ENCODE measurements at places on chromosomes 5 and 9.

DNA sequence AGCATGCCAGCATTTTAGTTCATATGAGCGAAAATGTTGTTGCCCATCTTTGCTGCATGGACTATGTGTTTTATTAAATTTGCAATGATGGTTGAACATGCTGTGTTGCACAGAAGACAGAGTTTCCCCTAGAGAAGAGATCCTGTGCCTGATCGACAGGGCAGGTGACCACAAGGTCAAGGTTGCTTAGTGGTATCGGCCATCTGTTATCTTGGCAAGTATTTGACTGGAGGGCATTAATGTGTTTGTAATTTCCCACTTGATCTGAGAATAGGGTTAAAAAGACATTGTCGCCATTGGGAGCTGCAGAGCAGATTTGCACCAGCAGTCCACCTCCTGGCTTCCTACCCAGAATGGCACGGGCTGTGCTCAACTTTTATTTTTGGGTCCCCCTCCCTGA is 1523.6 kb upstream of the WWC1 start:
- DNase-seq, result no peak

GRCh38 chr9:84857211-84857610 is 187.7 kb downstream of the NTRK2 start:
- DNase-seq, result no peak

DNA sequence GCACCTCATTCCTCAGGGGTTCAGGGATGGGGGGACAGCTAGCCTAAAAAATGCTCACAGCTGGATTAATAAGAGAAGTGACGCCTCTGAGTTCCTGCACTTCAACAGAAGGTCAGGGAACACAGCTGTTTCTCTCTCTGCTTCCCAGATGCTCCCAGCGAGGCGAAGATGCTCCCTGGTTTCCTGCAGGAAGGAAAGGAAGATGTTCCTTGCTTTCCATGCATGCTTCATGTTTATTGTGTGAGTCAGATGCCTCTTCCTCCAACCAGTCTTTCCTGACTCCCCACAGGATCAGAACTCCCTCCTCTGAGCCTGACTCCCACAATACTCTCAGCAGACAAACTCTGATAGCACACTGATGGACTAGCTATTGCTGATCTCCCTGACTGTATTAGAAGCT is 71.9 kb downstream of the MFAP3 start:
- DNase-seq, result no peak

DNA sequence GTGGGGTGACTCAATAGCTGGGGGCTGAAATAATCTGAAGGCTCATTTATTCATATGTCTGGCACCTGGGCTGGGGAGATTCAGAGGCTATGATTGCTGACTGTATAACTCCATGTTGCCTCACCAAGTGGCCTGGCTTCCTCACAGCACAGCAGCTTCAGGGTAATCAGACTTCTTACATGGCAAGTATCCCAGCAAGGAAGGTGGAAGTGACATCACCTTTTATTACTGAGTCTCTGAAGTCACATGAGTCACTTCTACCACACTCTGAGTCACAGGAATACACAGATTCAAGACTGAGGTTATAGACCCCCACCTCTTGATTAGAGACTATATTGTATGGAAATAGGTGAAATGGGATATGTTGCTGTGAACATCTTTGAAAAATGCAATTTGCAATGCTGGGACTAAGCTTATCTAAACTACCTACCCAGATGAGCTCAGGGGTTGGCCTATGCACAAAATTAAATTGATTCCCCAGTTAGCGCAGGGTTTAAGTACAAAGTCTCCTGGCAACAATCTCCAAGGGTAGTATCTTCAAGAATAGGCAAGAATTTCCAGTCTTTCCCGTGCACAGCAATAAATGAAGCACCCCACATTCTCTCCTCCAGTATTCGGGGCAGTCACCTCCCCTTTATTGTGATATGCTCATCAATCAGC is 553.1 kb downstream of the LRRC70 start:
- no peak for DNase-seq

DNA sequence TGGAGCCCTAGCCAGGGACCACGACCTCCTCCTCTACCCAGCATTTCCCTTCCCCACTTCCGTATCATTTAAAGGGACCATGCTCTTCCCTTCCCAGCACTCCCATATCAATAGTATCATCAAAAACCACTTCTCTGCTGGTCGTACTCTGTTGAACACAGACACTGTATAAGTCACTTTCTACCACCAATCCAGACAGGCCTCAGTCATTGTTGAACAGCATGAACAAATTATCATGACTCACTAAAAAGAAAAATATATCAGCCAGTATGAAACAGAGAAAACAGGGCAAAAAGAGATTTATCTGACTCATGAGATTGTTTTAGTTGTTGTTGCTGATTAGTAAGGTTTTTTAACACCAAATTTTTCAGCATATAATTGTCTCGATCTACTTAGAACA is 89.8 kb downstream of the CDKN2A start:
- DNase-seq, result no peak

Measured in T follicular helper cell (primary cell).